NCI-H446 treated with DMSO at 0.1 percent for 48 hours (cell line): ENCODE measurements at places on chromosomes 3 and 15.

DNA sequence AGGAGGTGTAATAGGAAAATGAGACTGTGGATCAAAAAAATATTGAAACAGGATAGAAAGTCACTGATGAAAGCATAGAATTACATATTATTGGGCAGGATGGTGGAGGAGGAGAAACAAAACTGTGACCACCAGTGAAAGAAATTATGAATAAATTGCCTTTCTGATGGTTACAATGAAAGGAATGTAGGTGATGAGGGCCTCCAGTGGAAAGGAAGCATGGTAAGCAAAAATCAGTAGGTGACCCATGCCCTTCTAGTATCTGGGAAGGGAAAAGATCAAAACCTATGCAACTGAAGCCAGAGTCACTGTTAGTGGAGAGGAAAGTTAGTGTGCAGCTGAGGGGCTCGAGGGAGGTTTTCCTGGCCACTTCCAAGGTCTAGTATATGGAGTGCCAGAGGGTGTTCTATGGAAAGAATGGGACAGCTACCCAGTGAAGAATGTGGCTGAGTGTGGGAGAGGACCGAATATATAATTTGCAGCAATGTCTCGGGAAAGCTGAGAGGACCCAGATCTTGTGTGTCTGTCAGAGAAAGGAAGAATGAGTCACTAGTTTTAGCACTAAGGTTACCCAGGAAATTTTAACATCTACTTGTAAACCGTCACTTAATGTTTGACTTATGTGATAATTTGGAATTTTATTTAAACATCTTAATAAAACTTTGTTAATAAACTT, 146.2 kb downstream of the NFKBIZ start:
- no peak for DNase-seq

- DNase-seq = no peak
Observed at GRCh38 chr3:11126653-11127052, 27.6 kb upstream of the HRH1 start.

GRCh38 chr3:78497767-78498166, 1270.0 kb downstream of the ROBO1 start:
- DNase-seq = peak; percentile 70

DNA sequence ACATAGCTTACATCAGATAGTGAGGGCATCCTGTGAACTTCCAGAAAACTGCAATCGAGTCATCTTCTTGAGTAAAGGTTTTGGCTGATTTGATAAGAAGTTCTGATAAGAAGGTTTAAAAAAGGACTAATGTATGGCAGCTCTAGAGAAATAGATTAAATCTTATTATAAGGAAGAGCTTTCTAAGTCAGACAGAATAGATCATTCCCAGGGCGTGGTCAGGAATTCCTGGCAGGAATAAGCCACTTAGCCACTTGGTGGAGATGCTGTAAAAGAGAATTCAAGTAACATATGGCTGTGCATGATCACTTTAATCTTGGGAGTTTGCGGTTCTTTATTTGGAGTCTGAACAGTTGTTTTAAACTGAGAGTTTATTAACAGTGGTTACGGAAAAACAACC, 17.4 kb downstream of the PGBD4 start:
- DNase-seq = no peak

DNA sequence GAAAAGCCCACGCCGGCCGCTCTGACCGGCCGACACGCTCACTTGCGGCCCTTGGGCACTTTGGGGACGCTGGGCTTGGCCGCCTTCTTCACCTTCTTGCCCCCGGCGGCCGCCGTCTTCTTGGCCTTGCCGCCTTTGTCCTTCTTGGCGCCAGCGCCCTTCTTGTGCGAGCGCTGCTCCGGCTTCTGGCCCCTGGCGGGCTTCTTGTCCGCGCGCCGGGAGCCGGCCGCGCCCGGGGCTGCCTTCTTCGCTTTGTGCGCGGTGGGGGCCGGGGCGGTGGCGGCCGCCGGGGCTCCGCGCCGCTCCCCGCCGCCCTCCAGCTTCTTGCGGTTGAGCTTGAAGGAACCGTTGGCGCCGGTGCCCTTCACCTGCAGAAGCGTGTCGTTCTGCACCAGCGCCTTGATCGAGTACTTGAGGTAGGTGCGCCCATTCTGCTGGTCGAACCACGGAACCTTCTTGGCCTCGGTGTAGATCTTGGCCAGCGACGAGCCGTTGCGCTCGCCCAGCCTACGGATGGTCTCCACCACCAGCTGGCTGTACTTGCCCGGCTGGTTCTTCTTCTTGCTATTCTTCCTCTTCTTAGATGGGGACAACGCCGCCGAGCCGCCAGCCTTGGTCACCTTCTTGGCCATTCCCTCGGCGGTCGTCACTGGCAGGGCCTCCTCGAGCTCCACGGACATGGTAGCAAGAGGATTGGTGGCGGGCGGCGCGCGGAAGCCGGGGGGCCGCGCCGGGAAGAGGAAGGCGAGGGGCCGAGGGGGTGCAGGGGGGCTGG, 36.7 kb downstream of the HMCES start:
- DNase-seq = no peak

GRCh38 chr15:73630921-73631362, 2.2 kb downstream of the NPTN start:
- no peak for DNase-seq

DNA sequence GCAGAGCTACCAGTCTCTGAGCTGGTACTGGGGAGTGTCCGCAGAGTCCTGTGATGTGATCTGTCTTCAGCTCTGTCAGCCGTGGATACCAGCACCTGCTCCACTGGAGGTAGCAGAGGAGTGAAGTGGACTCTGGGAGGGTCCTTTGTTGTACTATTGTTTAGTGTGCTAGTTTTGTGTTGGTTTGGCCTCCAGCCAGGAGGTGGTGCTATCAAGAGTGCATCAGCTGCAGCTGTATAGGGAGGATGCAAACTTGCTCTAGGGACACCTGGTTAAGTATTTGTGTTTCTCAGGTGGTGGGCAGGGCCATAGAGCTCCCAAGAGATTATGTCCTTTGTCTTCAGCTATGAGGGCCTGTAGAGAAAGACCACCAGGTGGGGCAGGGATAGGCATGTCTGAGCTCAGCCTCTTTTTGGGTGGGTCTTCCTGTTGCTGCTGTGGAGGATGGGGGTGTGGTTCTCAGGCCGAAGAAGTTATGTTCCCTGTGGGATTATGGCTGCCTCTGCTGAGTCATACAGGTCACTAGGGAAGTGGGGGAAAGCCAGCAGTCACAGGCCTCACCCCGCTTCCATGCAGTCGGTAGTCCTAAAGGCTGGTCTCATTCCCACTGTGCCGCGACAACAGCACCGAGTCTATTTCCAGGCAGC, 443.2 kb upstream of the TBL1XR1 start:
- DNase-seq = no peak

- no peak for DNase-seq
Observed at GRCh38 chr3:17190353-17191078, 305.8 kb downstream of the PLCL2 start.
